Large intestine (tissue), 12 donors: ENCODE measurements at places on chromosomes 6 and 20. TPM values are rescaled to one million over a fixed set of nuclear protein-coding genes. Genes with fewer than 3 reads are reported as not detected.

GRCh38 chr6:93087606-93088005 lies 331.8 kb downstream of the EPHA7 start:
- H3K4me3 ChIP-seq = no peak overlapping the region
- no peaks in the 10 kb centered on the region for H3K36me3 ChIP-seq
- no peak overlapping the region for H3K27ac ChIP-seq
- no peaks in the 10 kb centered on the region for H3K4me1 ChIP-seq
- DNase-seq = no peak

DNA sequence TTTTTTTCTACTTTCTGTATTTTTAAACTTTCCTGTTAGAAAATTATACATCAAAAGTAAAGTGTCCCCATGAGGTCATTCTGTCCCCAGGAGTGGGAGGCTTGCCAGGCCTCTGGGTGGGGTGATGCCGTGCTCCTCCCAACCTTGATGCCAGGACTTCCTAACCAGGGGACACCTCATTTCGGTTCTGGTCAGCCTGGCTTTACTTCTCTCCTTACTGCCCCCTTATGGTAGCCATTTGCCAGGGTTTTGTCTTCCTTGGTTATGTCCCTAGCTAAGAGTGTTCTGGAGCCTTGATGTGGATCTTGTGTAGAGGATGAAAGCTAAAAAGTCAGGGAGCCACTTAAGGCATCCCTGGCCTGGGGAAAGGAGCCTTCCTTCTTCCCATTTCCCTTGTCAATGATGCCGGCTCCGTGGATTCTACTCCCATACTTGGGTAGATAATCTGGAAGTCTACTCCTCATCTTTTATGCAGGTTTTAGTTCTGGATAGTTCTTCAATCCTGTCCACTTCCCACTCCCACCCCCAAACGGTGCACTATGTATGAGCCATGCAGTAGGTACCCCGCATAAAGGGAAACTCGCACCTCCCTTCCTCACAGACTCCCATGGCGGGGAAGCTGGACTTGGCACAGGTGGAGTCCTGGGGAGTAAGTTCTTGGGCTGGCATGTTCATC lies 164.1 kb upstream of the SALL4 start:
- no peaks in the 10 kb centered on the region for H3K36me3 ChIP-seq
- no peaks in the 10 kb centered on the region for H3K27me3 ChIP-seq
- no peak overlapping the region for H3K27ac ChIP-seq
- no peaks in the 10 kb centered on the region for H3K4me1 ChIP-seq
- DNase-seq = peak; percentile 36
- H3K4me3 ChIP-seq = no peak overlapping the region

- no peak overlapping the region for H3K27ac ChIP-seq
- peaks cover 4% of the 10 kb centered on the region for H3K4me1 ChIP-seq
- no peak for DNase-seq
Measured at GRCh38 chr20:44750081-44750805, 4.6 kb downstream of the KCNK15 start.

SALL4 gene
- polyA plus RNA-seq = 9.0 TPM

SSTR4 gene
- not detected for polyA plus RNA-seq

- H3K36me3 ChIP-seq = no peaks in the 10 kb centered on the region
- no peak overlapping the region for H3K27ac ChIP-seq
- DNase-seq = no peak
- no peak overlapping the region for H3K4me3 ChIP-seq
- peaks cover 14% of the 10 kb centered on the region for H3K4me1 ChIP-seq
Measured at GRCh38 chr20:45258664-45259063, 4.3 kb upstream of the SLPI start.

DNA sequence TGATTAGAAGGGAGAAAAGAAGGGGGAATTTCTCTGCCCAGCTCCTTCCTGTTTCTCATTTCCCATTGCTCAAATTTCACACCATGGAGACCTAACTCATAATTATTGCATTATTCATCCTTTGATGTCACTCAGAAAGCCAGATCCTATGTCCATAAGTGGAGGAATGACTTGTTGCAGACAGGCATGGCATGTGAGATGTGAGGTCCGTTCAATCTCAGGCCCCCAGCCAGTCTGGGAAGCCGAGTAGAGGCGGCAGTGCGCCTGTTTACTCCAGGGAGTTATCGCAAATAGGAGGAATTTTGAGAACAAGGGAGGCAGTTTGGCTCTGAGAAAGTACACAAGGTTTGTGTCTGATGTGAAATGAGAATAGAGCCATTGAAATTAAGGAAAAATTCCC lies 26.9 kb upstream of the MOCS1 start:
- DNase-seq = no peak
- H3K4me1 ChIP-seq = peaks cover 13% of the 10 kb centered on the region
- H3K4me3 ChIP-seq = no peak overlapping the region
- H3K27ac ChIP-seq = no peak overlapping the region

- no peak overlapping the region for H3K27ac ChIP-seq
- peaks cover 39% of the 10 kb centered on the region for H3K36me3 ChIP-seq
- no peak overlapping the region for H3K4me3 ChIP-seq
- DNase-seq = no peak
- H3K27me3 ChIP-seq = no peaks in the 10 kb centered on the region
Measured at GRCh38 chr20:57656252-57656820, 36.1 kb upstream of the ZBP1 start.

GRCh38 chr6:52643158-52643557 lies 27.8 kb upstream of the TMEM14A start:
- no peak overlapping the region for H3K4me3 ChIP-seq
- DNase-seq = no peak
- no peaks in the 10 kb centered on the region for H3K36me3 ChIP-seq
- H3K27ac ChIP-seq = no peak overlapping the region
- H3K4me1 ChIP-seq = peaks cover 3% of the 10 kb centered on the region
- no peaks in the 10 kb centered on the region for H3K27me3 ChIP-seq

GRCh38 chr20:46364670-46365486 lies 41.5 kb downstream of the ELMO2 start:
- H3K36me3 ChIP-seq = peaks cover 54% of the 10 kb centered on the region
- H3K4me1 ChIP-seq = peaks cover 16% of the 10 kb centered on the region
- no peak for DNase-seq

GRCh38 chr6:27889275-27889627 lies 22.9 kb downstream of the OR2B2 start:
- no peaks in the 10 kb centered on the region for H3K36me3 ChIP-seq
- H3K4me3 ChIP-seq = no peak overlapping the region
- peaks cover 16% of the 10 kb centered on the region for H3K4me1 ChIP-seq
- no peaks in the 10 kb centered on the region for H3K27me3 ChIP-seq

DNA sequence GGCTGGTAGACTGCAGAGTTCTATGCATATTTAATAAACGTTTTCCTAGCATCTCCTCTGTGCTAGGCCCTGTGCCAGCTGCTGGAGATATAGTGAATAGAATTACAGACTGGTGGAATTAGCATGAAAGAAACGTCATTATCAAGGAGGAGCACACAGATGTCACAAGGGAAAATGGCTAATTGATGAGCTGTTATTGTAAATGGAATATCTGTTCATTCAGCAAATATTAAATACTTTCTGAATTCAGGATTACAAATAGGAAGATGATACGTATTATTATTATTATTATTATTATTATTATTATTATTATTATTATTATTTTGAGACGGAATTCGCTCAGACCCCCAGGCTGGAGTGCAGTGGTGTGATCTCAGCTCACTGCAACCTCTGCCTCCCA lies 1.2 kb downstream of the AAR2 start:
- no peak overlapping the region for H3K27ac ChIP-seq
- peaks cover 10% of the 10 kb centered on the region for H3K4me1 ChIP-seq
- peak overlapping the region; percentile 65 for H3K4me3 ChIP-seq
- DNase-seq = no peak

DNA sequence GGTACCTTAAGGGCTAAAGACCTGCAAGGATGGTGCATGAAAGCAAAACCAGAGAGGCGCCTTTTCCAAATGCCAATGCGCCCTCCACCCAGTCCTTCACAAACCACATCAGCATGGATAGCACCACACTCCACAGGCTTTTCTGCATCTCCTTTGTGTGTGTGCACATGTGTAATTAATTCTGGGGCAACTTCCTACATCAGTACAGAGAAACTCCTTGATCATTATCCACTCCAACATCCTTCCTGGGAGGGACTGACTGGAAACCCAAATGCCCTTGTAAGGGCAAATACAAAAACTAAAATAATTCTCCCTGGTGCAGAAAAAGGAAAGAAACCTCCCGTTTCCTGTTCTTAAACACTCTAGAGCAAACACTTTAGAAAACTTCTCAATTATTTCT lies 10.8 kb downstream of the SLC52A3 start:
- H3K4me3 ChIP-seq = no peak overlapping the region
- peaks cover 9% of the 10 kb centered on the region for H3K4me1 ChIP-seq
- H3K36me3 ChIP-seq = peaks cover 13% of the 10 kb centered on the region
- H3K27ac ChIP-seq = no peak overlapping the region
- no peak for DNase-seq

GRCh38 chr6:116010790-116011401 lies 49.8 kb downstream of the FRK start:
- H3K4me1 ChIP-seq = peaks cover 39% of the 10 kb centered on the region
- no peaks in the 10 kb centered on the region for H3K27me3 ChIP-seq

DNA sequence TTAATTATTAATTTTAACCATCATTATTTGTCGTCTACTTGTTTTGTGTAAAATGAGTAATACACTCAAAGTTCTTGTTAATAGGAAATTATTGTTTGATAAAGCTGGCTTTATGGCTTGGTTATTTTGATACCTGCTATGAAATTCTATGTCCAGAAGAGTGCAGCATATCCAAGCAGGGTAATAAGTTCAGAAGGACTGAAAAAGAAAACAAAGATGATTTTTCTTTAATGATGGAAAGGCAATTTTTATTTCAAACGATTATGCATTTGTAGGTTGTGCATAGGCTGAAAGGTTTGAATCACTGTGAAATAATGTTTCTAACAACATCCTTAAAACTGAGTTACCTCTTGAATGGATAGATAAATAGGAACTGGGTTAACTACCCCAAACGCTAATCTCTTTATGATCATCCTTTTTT lies 1.4 kb upstream of the MAN1A1 start:
- no peaks in the 10 kb centered on the region for H3K36me3 ChIP-seq
- H3K27me3 ChIP-seq = no peaks in the 10 kb centered on the region
- no peak for DNase-seq
- H3K4me3 ChIP-seq = peak overlapping the region; percentile 77

- no peak overlapping the region for H3K4me3 ChIP-seq
- no peak for DNase-seq
- no peak overlapping the region for H3K27ac ChIP-seq
- H3K27me3 ChIP-seq = no peaks in the 10 kb centered on the region
- no peaks in the 10 kb centered on the region for H3K4me1 ChIP-seq
Measured at GRCh38 chr6:154800338-154800737, 67.1 kb downstream of the SCAF8 start.

DNA sequence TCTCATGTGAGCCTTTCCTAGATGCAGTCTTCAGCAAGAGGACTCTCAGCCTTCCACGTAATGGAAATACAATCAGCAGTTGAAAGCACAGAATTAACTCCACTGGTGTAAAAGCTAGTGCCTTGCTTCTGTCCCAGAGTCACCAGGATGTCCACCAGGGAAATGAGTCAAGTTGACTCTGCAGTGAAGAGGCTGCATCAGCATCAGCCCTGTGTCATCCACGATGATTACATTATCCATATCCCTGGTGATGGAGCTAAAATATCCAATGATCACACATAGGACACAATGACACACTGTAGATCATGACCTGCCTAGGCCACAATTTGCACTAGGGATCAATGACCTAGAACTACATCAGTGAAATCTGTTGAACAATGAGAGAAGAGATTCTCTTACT lies 262.4 kb downstream of the ERMARD start:
- no peak overlapping the region for H3K27ac ChIP-seq
- peaks cover 6% of the 10 kb centered on the region for H3K27me3 ChIP-seq
- H3K4me3 ChIP-seq = no peak overlapping the region
- no peaks in the 10 kb centered on the region for H3K36me3 ChIP-seq
- no peaks in the 10 kb centered on the region for H3K4me1 ChIP-seq

FAM83B gene
- 13.0 TPM for polyA plus RNA-seq

GRCh38 chr6:16092990-16093389 lies 35.9 kb upstream of the MYLIP start:
- H3K27me3 ChIP-seq = no peaks in the 10 kb centered on the region
- H3K27ac ChIP-seq = no peak overlapping the region
- H3K4me3 ChIP-seq = no peak overlapping the region

IL17F gene
- 0.55 TPM for polyA plus RNA-seq

GRCh38 chr20:41690702-41691101 lies 72.5 kb upstream of the CHD6 start:
- H3K36me3 ChIP-seq = no peaks in the 10 kb centered on the region
- no peak overlapping the region for H3K4me3 ChIP-seq
- H3K27me3 ChIP-seq = no peaks in the 10 kb centered on the region
- peaks cover 15% of the 10 kb centered on the region for H3K4me1 ChIP-seq
- DNase-seq = no peak
